Activated CD4-positive, alpha-beta T cell treated with anti-CD3 and anti-CD28 coated beads, Interleukin-10, Interleukin-2, amounts not matched to agents 100 ng/mL and 50 ng/mL, durations not matched to agents 16 hours and 8 hours (primary cell): ENCODE measurements at places on chromosomes 16 and 17.

- no peak for DNase-seq
Observed at GRCh38 chr17:72952220-72952619, 140.3 kb downstream of the SLC39A11 start.

DNA sequence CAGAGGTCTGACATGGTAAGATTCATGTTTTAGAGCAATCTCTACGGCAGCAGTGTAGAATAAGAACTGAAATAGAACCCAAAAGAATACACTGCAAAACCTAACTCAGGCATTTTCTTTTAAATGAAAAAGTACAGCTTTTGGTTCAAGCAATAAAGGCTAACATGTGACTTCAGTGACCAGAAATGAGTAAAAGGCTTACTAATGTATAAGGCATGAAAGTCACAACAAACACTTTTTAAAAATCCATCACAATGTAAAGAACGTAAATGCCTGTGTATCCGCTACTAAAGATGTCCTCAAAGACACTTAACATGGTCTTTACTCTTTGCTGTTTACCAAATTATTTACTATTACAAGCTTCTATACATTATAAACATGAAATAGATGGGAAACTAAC, 16.6 kb downstream of the KIAA0753 start:
- DNase-seq = no peak

GRCh38 chr16:14057878-14058382, 13.2 kb upstream of the MRTFB start:
- no peak for DNase-seq

GRCh38 chr16:81661082-81661481, 118.0 kb upstream of the PLCG2 start:
- DNase-seq = no peak

DNA sequence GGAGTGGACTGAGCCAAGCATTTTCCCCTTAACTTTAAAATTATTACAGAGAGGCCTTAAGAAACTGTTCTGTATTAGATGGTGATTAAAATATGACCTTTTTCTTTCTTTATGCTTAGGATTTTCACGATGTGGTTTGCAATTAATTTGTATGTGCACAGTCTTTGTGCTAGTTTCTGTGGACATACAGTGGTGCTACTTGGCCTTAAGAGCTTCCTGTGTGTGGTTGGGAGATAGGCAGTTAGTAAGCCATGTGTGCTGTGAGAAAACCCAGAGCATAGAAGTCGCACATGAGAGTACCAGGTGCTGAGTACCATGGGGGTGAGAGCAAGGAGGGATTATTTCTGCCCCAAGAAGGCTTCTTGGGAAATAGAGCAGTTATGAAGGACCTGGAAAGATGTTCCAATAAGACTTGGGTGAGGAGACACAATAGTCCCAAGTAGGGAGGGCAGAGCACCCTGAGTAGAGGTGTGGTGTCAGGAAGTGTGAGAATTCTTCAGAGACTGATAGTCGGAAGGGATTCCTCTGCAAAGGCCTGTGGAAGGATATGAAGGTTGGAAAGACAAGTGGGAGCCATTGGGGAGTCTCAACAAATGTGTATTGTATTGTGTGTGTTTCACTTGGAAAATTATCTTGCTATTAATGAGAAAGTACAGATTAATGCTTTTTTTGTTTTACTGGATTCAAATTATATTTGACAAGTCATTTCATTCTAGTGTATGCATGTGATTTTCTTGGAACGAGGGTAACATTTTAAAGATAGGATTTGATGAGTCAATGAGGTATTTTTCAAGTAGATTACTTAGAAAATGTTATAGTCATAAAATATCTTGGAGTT, 239.9 kb downstream of the PRKCA start:
- DNase-seq = peak; percentile 80

GRCh38 chr16:23269248-23269953, 32.7 kb upstream of the SCNN1B start:
- no peak for DNase-seq
